ENCODE measurements at places on chromosomes 5 and 9. TPM values are rescaled to one million over a fixed set of nuclear protein-coding genes. Genes with fewer than 3 reads are reported as not detected.

Gene ARSB
- total RNA-seq: 26.1 TPM

- no peak for DNase-seq
These were observed 58.0 kb downstream of the ZNF510 start for GRCh38 chr9:96719921-96720320.

DNA sequence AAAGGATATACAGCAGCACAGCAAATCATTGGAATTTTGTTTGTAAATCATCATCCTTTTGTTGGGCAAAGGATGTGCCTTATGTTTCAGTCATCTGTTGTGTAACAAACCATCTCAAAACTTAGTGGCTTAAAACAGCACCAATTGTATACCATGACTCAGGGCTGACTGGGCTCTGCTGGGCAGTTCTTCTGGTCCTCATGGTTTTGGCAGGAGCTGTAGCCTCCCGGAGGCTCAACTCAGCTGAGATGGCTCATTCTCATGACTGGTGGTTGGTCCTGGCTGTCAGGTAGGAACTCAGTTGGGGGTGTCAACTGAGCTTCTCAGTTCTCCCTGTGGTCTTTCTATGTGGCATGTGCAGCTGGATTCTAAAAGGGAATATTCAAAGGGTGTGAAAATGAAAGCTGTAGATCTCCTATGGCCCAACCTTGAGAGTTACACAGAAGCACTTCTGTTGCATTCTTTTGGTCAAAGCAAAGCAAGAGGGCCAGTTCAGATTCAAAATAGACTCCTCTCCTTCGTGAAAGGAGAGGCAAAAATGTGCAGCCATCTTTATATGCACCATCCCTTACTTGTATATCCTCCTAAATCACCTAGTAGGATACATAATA, 39.1 kb upstream of the CPEB4 start:
- no peak for DNase-seq

- DNase-seq: no peak
These were observed 83.4 kb downstream of the RAPGEF1 start for GRCh38 chr9:131656356-131657036.

- DNase-seq: no peak
These were observed 819.4 kb downstream of the SEMA5A start for GRCh38 chr5:8726383-8727036.

GRCh38 chr9:133737071-133737773, 930 bp downstream of the SARDH start:
- DNase-seq: no peak

Gene FGD3
- total RNA-seq: under 0.01 TPM
